ENCODE measurements at places on chromosomes 12 and 14. TPM values are rescaled to one million over a fixed set of nuclear protein-coding genes. Genes with fewer than 3 reads are reported as not detected.

The SYCP3 gene
- polyA plus RNA-seq = 0.53 TPM

The BRI3BP gene
- polyA plus RNA-seq = 5.2 TPM

The LRTM2 gene
- 0.05 TPM for polyA plus RNA-seq

The FRMD6 gene
- polyA plus RNA-seq = 36.2 TPM

The GPR132 gene
- 0.99 TPM for polyA plus RNA-seq

The DHH gene
- 1.2 TPM for polyA plus RNA-seq

The MANSC1 gene
- 31.6 TPM for polyA plus RNA-seq

The OLR1 gene
- polyA plus RNA-seq = 1.8 TPM

- DNase-seq = no peak
Measured at GRCh38 chr14:44463356-44464004, 43.6 kb downstream of the FSCB start.

DNA sequence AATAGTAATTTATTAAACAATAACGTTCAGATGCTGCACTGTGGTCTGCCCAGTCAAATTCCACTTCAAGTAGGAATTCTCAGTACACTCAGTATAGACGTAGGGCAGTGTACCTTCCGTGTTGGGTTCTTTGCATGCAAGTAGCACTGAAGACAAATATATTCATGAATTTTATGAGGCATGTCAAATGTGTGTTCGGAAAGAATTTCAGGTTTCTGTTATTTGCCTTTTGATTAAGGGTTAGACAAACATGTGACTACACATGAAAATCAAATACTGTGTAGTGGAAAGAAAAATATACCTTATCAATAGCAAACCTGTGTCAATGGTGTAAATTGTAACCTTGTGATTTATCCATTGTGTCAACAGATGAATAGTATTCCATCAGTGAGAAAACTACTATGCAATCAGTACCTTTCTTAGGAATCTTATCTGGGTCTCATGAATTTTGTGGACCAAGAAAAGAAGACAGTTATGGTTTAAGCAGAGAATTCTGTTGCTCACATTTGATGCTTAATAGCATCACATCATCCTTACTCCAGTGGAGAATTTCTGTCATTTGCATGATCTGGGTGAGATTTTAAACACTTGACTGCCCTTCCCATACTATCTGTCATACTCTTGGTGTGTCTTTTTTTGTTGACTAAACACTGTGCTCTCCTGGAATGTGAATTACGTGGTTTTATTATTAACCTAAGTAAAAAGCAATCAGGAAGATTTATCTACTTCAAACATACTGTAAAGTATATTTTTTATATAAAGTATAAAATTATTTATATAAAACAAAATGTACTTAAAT is 13.3 kb downstream of the TMEM260 start:
- no peak for DNase-seq

GRCh38 chr12:96397756-96398423 is 2.3 kb downstream of the CDK17 start:
- DNase-seq = no peak

- no peak for DNase-seq
Measured at GRCh38 chr12:19726592-19726991, 287.3 kb downstream of the AEBP2 start.

GRCh38 chr14:61174987-61175386 is 106.2 kb downstream of the TMEM30B start:
- DNase-seq = no peak

- DNase-seq = no peak
Measured at GRCh38 chr12:67988601-67989021, 636 bp upstream of the IFNG-AS1 start.

DNA sequence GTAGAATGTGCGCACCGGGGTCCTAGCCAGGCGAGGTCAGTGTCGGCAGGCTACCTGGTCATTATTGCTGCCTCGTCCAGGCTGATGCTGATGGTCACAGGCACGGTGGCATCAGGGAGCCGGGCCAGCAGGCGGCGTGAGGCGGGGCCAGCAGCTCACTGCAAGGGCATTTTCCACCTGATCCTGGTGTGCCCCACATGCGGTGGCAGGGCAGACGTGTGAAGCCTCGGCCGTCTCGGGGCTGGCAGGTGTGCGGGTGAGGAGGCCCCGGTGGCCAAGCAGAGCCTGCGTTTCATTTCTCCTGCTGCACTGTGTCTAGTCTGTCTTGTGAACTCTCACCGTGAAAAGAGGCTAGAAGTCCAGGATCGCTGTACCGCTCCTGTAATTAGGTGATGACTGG is 12.0 kb upstream of the AMN start:
- no peak for DNase-seq

- DNase-seq = no peak
Measured at GRCh38 chr12:63841011-63841410, 3.5 kb upstream of the SRGAP1 start.

GRCh38 chr12:76018111-76018510 is 13.5 kb downstream of the PHLDA1 start:
- DNase-seq = no peak

GRCh38 chr14:60327447-60328331 is 78.7 kb downstream of the PPM1A start:
- peak; percentile 52 for DNase-seq

GRCh38 chr12:102567031-102567985 is 86.9 kb upstream of the IGF1 start:
- DNase-seq = no peak

GRCh38 chr12:100201604-100202423 is 1.2 kb downstream of the ACTR6 start:
- DNase-seq = no peak
